ENCODE measurements at places on chromosomes 6 and 20.

- no peak for DNase-seq
Observed at GRCh38 chr6:159313018-159313417, 143.8 kb downstream of the FNDC1 start.

DNA sequence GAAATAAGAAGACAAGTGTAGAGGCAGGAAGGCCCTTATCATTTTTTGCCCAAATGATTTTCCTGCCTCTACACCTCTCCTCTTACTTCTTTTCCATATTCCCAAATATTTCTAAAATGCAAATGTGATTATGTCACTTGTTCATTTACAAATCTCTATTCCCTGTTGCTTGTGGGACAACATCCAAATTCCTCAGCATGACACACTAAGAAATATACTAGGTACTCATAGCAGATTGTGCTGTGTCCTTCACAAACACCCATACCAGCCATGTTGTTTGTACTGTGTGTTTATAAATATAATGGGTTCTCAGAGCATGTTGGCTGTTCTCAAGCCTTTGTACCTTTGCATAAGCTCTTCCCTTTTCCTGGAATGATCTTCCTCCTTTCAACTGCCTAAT is 17.7 kb upstream of the FYN start:
- no peak for DNase-seq

DNA sequence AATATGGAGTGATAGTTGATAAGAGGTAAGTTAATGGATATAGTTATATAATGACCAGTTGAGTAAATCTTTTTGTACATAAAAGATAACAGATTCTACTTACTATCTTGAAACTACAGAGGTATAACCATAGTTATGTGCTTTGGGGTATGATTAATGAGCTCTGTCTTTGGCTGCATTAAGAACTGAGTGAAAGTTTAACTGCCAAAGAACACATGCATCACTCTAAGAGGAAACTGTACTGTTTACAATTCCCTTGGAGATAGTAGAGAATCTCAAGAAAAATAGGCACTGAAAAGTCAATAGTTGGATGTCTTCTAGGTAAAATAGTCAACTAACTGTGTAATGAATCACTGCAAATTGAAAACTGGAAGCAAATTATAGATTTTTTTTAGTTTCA is 1129.5 kb downstream of the EPHA7 start:
- DNase-seq: no peak

- no peak for DNase-seq
Observed at GRCh38 chr6:51352506-51353029, 533.9 kb downstream of the TFAP2B start.

DNA sequence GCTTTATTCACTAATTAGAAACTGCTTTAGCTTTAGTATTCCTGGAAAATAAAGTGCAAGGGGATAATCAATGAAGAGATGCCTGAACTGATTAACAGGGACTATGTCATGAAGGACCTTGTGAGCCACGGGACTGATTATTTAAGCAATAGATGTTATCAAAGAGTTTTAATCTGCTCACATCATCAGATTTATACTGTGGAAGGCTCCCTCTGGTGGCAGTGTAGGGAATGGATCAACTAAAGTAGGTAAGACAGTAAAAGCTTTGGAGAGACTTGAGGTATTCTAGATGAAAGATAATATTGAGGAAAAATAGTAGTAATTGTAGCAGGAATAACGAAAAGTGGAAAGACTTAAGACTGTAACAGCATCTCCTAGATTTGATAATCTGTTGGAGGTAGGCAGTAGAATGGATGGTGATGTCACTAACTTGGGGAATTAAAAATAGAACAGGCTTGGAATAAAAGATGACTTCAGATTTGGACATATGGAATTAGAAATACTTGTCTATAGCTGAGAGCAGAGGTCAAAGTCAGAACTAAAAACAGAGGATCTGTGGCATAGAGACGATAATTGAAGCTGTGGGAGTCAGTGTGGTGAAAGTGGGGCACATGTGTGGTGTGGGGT is 80.3 kb upstream of the HTR1E start:
- no peak for DNase-seq

Measured in ascending aorta (tissue), 2 donors.